Adrenal gland (tissue), 19 donors: ENCODE measurements at places on chromosomes 12 and 14. TPM values are rescaled to one million over a fixed set of nuclear protein-coding genes. Genes with fewer than 3 reads are reported as not detected.

- H3K4me1 ChIP-seq, result no peaks in the 10 kb centered on the region
- no peak overlapping the region for H3K4me3 ChIP-seq
- no peaks in the 10 kb centered on the region for H3K36me3 ChIP-seq
- no peak for DNase-seq
Measured at GRCh38 chr12:40336573-40337199, 111.9 kb downstream of the LRRK2 start.

C12orf54 gene
- polyA plus RNA-seq, result 2.2 TPM

DNA sequence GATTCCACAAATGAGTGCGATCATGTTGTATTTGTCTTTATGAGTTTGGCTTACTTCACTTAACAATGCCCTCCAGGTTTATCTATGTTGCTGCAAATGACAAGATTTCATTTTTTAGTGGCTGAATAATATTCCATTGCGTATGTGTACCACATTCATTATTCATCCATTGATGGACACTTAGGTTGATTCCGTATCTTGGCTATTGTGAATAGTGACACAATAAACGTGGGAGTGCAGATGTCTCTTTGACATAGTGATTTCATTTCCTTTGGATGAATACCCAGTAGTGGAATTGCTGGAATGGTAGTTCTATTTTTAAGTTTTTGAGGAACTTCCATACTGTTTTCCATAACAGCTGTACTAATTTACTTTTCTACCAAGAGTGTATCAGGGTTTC lies 23.5 kb downstream of the AKAP6 start:
- no peaks in the 10 kb centered on the region for H3K27me3 ChIP-seq
- H3K27ac ChIP-seq, result no peak overlapping the region
- no peaks in the 10 kb centered on the region for H3K4me1 ChIP-seq
- no peak overlapping the region for H3K4me3 ChIP-seq
- no peaks in the 10 kb centered on the region for H3K36me3 ChIP-seq
- no peak for DNase-seq

GRCh38 chr12:30019366-30020140 lies 235.8 kb upstream of the TMTC1 start:
- no peaks in the 10 kb centered on the region for H3K27me3 ChIP-seq
- H3K36me3 ChIP-seq, result no peaks in the 10 kb centered on the region
- H3K27ac ChIP-seq, result no peak overlapping the region
- no peaks in the 10 kb centered on the region for H3K4me1 ChIP-seq
- DNase-seq, result no peak

KRT6C gene
- polyA plus RNA-seq, result 0.17 TPM

DNA sequence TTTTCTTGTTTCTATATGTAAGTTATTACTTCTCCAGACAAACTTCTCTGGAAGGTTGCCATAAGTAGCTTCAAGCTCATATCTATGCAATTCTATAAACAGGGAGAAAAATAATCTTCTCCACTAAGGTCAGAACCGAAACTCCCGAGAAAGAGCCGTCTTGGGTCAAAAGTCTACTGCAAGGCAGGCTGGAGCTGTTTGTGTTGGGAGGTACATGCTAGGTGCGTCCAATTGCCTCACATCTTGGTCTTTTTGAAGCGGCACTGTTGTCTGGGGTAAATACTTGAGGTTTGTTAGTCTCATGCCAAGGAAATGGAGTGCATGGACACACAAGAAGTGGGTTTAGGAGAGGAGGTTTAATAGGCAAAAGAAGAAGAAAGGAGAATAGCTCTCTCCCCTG lies 674.7 kb upstream of the TMEM132C start:
- H3K4me1 ChIP-seq, result no peaks in the 10 kb centered on the region
- H3K27ac ChIP-seq, result no peak overlapping the region
- DNase-seq, result no peak
- no peaks in the 10 kb centered on the region for H3K36me3 ChIP-seq
- no peaks in the 10 kb centered on the region for H3K27me3 ChIP-seq

DNA sequence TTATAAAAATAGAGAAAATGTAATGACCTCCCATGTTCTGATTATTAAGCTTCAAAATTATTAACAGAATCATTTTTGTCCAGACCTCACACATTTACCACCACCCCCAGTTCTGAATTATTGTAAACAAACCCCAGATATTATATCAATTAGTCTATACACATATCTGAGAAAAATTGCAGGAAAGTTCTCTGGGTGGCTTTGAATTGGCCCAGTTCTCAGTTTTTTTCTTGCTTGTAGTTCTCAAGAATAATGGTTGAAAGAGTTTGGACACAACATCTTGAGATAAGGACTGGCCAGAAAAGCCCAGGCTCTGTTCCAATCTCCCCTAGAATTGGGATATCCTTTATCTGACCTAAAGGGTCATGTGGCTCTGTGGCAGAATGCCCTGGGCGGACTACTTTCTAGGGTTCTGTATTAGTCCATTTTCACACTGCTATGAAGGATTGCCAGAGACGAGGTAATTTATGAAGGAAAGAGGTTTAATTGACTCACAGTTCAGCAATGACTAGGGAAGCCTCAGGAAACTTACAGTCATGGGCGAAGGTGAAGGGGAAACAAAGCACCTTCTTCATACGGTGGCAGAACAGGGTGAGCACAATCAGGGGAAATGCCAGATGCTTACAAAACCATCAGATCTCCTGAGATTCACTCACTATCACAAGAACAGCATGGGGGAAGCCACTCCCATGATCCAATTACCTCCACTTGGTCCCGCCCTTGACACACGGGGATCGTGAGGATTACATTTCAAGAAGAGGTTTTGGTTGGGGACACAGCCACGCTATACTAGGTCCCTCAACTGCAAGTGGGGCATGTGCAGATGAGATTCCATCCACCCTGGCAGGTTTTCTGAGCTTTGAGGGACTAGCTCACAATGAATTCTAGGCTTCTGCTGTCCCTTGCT lies 1504.6 kb upstream of the FLRT2 start:
- H3K27ac ChIP-seq, result no peak overlapping the region
- H3K27me3 ChIP-seq, result no peaks in the 10 kb centered on the region
- H3K4me1 ChIP-seq, result no peaks in the 10 kb centered on the region
- H3K36me3 ChIP-seq, result no peaks in the 10 kb centered on the region

DNA sequence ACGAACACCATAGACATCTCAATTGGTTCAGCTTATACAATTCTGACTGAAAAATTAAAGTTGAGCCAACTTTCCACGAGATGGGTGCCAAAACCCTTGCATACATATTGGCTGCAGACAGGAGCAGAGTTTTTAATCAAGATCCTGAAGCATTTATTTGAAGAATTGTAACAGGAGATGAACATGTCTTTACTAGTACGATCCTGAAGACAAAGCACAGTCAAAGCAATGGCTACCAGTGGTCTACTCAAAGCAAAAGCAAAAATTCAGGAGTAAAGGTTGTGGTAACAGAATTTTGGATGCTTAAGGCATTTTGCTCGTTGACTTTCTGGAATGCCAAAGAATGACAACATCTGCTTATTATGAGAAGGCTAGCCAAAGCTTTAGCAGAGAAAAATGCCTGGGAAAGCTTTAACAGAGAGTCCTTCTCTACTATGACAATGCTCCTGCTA lies 20.7 kb downstream of the ZDHHC17 start:
- H3K27ac ChIP-seq, result peak overlapping the region; percentile 29
- no peaks in the 10 kb centered on the region for H3K27me3 ChIP-seq
- H3K4me1 ChIP-seq, result peaks cover 10% of the 10 kb centered on the region
- H3K36me3 ChIP-seq, result no peaks in the 10 kb centered on the region

SETD3 gene
- 23.1 TPM for polyA plus RNA-seq

GRCh38 chr12:130097798-130098255 lies 64.4 kb upstream of the FZD10 start:
- H3K27me3 ChIP-seq, result no peaks in the 10 kb centered on the region
- no peaks in the 10 kb centered on the region for H3K4me1 ChIP-seq
- DNase-seq, result no peak
- H3K27ac ChIP-seq, result no peak overlapping the region

SERPINA12 gene
- not detected for polyA plus RNA-seq

GRCh38 chr14:74085047-74085637 lies 386 bp downstream of the LIN52 start:
- no peak for DNase-seq
- H3K4me3 ChIP-seq, result peak overlapping the region; percentile 75
- H3K27ac ChIP-seq, result peak overlapping the region; percentile 83

- peaks cover 36% of the 10 kb centered on the region for H3K27me3 ChIP-seq
- DNase-seq, result no peak
- H3K4me3 ChIP-seq, result no peak within 1 kb of the TSS
- H3K36me3 ChIP-seq, result no peaks in the 10 kb centered on the region
Measured at GRCh38 chr12:57632958-57633840, at the start of gene B4GALNT1. B4GALNT1 (minus strand) TSS chr12:57633201; CDS start chr12:57632132, 1,069 bp downstream.

OSGEP gene
- 31.8 TPM for polyA plus RNA-seq

DNA sequence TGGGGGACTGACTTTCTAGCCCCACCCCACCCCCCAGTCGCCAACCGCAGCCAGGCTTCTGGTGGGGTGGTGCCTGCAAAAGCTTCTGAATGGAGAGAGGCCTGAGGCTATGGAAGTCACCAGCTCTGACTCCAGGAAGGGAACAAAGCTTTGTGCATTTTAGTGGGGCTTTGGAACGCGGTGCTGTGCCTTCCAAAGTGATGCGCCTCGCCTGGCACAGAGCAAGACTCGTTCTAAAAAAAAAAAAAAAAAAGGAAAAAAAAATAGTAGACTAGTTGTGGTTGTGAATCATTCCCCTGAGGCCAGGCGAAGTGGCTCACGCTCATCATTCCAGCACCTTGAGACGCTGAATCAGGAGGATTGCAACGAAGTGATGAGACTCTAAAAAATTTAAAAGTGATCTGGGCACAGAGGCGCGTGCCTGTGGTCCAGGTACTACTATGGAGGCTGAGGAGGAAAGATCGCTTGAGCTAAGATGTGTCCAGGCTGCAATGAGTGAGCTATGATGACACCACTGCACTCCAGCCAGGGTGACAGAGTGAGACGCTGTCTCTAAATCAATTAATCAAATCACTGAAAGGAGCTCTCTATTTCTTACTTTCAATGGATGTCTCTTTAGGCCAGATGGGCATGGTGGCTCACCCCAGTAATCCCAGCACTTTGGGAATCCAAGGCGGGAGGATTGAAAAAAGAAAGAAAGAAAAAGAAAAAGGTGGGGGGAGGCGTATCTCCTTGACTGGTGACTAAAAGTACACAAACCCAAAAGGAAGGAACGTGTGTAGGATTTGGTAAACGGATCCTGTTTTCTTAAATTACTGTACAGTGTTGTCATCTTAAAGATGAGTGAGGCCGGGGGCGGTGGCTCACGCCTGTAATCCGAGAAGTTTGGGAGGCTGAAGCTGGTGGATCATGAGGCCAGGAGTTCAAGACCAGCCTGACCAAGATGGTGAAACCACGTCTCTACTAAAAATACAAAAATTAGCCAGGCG lies 259.6 kb upstream of the ALG10B start:
- H3K4me3 ChIP-seq, result no peak overlapping the region
- H3K27me3 ChIP-seq, result no peaks in the 10 kb centered on the region
- DNase-seq, result no peak
- no peaks in the 10 kb centered on the region for H3K4me1 ChIP-seq

PTPRR gene
- 1.4 TPM for polyA plus RNA-seq

GRCh38 chr12:64538121-64538520 lies 72.2 kb upstream of the RASSF3 start:
- H3K4me1 ChIP-seq, result no peaks in the 10 kb centered on the region
- no peak for DNase-seq
- H3K4me3 ChIP-seq, result no peak overlapping the region
- no peaks in the 10 kb centered on the region for H3K27me3 ChIP-seq

GRCh38 chr14:55782166-55782565 lies 202.2 kb downstream of the KTN1 start:
- H3K4me1 ChIP-seq, result no peaks in the 10 kb centered on the region
- no peaks in the 10 kb centered on the region for H3K27me3 ChIP-seq
- DNase-seq, result no peak
- no peak overlapping the region for H3K4me3 ChIP-seq
- H3K27ac ChIP-seq, result no peak overlapping the region
- H3K36me3 ChIP-seq, result no peaks in the 10 kb centered on the region

DNA sequence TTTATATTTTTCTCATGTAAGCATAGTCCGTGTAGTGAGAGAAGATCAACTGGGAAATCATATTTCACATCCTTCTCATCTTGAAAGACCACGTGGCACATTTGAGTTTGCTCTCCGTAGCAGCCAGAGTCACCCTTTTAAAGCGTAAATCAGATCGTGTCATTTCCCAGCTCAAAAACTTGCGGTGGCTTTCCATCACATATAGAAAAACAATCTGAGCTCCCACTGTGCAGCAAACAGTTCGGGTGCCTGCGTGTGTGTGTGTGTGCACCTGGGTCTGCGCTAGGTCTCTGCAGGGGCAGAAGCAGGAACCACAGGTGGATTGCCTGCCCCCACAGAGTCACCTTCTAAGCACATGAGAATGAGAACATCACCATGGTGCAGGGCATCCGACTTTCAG lies 338.2 kb downstream of the TRHDE start:
- H3K4me1 ChIP-seq, result no peaks in the 10 kb centered on the region
- no peak for DNase-seq
- H3K27ac ChIP-seq, result no peak overlapping the region
- H3K27me3 ChIP-seq, result no peaks in the 10 kb centered on the region
- no peak overlapping the region for H3K4me3 ChIP-seq

ST8SIA1 gene
- 12.1 TPM for polyA plus RNA-seq
